ENCODE measurements at places on chromosomes 4 and X.

DNA sequence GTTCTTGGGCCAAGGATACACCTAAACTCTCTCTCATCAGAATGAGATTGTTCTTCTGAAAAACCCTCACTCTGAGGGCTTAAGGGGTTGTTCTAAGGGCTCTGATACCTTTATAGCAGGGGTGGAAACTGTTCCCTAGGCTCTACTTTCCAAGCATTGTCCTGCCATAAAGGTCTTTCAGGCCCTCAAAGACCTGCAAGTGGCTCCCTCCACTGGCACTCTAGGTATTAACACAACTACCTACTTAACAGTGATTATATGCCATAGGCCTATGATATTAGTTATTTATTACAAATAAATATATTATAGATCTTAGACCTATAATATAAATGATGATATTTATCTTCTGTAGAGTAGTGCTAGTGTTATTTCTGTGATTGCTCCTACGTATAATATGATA, 473.7 kb upstream of the RPS6KA3 start:
- DNase-seq, result no peak

DNA sequence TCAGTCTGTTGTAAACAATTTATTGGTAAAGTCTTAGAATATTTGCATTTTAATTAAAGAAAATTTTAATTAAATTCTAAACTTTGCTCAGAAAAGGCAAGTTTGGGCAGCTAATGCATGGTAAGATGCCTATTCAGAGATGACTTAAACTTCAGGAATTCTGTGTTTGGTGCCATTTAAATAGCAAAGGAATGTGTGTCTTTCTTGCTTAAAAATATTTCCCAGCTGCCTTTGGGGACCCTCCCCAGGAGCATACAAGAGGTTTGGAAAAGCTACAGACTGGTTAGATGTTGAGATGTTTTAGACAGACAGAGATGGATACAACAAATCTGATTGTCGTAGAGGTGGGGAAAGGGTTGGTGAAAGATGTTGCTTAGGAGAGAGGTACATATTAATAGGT, 36.5 kb downstream of the AFF2 start:
- DNase-seq, result no peak

- DNase-seq, result no peak
Observed at GRCh38 chr4:1638873-1639272, 45.2 kb downstream of the FAM53A start.

DNA sequence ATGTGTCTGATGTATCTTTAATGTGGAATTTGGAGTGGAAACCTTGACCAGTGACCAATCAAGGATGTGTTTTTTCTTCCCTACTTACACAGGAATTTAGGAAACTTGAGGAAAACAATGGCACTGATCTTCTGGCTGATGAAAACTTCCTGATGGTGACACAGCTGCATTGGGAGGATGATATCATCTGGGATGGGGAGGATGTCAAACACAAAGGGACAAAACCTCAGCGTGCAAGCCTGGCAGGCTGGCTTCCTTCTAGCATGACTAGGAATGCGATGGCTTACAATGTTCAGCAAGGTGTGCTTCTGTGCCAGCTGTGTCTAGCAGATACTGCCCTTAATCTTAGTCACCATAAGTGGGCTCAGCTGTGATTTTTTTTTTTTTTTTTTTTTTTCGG, 12.6 kb downstream of the TAF1 start:
- no peak for DNase-seq

GRCh38 chr4:11313157-11313943, 115.3 kb downstream of the HS3ST1 start:
- no peak for DNase-seq

GRCh38 chr4:177517862-177518261, 75.6 kb upstream of the AGA start:
- no peak for DNase-seq

DNA sequence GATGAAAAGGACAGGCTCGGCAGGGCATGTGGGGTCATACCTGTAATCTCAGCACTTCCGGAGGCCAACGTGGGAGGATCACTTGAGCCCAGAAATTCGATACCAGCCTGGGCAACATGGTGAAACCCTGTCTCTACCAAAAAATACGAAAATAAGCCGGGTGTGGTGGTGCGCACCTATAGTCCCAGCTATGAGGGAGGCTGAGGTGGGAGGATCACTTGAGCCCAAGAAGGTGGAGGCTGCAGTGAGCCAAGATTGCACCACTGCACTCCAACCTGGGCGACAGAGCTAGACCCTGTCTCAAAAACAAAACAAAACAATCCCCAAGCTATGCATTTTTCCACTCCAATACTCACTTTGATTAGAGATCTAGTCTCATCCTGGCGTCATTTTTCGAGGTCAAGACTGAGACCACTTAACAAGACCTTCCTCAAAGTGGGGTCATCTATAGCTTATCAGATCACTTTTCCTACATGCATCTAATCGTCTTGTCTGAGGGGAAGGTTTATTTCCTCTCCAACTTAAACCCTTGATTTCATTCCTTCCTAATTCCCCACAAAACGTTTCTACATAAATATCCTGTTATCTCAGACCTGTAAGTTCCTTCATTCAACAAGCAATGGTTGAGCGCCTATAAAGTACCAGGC, 1.3 kb downstream of the NKAP start:
- DNase-seq, result no peak

DNA sequence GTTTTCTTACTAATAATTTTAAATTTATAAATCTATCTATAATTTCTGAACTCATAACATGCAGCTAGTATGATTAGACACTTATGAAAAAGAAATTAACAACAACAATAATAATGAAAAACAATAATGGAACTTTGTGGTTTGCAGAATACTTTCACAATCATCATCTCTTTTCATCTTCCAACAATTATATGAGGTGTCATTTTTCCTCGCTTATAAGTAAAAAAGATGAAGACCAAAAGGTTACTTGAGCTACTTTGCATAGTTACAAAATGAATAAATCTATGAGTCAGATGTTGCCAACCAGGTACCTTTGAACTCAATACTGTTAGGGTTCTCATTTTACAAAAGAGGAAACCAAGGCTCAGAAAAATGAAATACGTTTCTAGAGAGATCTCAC, 98.5 kb upstream of the ELOVL6 start:
- no peak for DNase-seq

DNA sequence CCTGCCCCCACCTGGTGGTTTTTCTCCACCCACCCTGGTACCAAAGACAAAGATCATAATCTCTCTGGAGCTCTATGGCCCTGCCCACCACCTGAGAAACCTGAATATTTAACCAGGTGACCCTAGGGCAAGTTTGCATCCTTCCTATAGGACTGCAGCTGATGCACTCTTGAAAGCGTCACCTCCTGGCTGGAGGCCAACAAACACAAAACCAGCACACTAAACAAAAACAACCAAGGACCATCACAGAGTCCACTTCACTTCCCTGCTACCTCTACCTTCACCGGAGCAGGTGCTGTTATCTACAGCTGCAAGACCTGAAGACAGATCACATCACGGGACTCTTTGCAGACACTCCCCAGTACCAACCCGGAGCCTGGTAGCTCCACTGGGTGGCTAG, 296.7 kb upstream of the FGF13 start:
- no peak for DNase-seq

DNA sequence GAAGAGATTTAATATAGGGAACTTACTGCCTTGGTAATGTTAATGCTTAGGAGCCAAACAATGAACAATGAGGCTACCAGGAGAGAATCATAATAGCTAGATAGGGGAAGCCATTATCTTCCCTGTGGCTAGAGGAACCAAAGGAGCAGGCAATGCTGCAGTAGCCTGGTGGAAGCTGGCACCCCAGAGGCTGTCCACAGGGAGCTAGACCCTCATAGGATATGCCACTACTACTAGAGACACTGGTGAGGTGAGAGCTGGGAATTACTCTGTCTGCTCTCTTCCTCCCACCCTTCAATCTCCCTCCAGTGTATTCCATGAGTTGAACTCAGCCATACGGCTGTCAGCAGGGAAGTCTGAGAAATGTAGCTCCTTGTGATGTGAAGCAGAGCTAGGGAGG, 601.4 kb downstream of the KCNIP4 start:
- DNase-seq, result no peak

- no peak for DNase-seq
Observed at GRCh38 chrX:32370456-32371205, 840.7 kb downstream of the DMD start.

DNA sequence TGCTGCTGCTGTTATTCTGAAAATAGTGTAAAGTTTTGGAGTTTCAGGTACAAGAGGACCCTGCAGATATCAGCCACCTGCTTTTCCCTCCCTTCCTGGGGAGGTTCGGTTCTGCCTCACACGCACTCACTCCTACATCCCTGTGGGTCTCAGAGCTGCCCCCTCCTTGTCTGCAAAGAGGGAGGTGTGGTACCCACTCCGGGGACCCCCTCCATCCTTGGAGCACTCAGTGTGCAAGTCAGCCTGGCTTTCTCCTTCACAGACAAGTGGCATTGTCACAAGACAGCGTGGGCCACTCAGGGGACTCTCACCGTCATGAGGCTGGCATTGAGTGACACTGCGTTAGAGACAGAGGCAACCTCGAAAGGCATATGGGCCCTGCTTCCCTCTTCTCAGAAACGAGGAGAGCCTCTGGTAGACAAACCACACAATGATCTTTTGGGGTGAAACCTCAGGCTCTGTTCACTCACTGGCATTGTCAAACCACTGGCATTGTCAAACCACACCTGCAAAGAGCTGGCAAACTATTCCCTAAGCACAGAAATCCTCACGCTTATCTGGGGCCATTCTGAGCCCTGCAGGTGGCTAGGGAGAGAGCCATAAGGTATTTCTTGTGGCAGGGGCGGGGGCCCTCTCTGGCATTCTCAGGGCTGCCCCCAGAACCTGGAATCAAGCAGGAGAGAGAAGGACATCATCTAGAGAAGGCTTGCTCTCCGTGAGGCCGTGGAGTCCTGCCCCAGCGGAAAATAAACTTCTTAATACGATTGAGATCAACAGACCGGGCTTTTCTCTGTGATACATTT, 285.0 kb downstream of the SHOX start:
- DNase-seq, result no peak

- DNase-seq, result no peak
Observed at GRCh38 chrX:128653524-128654060, 601.4 kb upstream of the ACTRT1 start.

DNA sequence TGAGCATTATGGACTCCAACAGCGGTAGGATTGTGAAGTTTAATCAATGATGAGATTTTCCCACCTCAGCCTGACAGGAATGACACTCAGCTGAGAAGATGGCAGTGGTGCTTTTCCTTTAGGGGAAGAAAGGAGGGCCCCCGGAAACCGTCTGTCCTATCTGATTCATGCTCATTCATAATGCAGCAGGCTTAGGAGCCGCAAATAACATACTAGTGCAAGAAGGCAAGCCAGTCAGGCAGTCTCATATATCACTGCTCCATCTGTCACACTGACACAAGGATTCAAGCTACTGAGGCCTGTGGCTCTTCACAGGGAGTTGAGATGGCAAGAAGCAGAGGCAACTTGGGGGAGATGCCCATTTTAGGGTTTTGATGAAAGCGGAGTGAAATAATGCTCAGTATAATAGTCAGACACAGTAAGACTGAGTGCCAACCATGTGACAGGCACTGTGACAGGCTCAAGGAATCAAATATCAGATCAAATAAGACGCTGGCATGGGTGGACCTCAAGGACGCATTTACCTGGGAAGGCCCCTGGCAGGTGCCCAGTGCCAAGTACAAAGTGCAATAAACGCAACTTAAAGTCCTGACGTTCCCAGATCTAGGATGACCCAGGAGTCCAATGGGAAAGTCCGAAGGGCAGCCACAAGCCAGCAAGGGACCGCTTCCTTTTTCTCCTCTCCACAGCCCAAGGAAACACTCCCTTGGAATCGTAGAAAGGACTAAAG, 63.4 kb downstream of the FHDC1 start:
- DNase-seq, result no peak

GRCh38 chr4:90030953-90031352, 96.2 kb upstream of the CCSER1 start:
- DNase-seq, result no peak

DNA sequence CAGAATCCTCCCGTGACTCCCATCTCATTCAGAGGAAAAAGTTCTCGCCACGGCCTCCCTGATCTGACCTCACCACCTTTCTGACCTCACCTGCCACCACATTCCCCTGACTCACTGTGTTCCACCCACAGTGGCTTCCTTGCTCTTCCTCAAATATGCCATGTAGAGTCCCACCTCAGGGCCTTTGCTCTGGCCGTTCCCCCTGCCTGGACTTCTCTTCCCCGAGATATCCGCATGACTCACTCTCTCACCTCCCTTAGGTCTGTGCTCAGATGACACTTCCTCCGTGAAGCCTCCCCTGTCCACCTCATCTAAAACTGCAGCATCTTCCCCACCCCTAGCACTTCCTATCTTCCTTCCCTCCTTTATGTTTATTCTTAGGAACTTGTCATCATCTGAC, 7.2 kb upstream of the TSPYL2 start:
- DNase-seq, result no peak

- DNase-seq, result no peak
Observed at GRCh38 chr4:60743654-60744053, 456.5 kb upstream of the ADGRL3 start.

- DNase-seq, result no peak
Observed at GRCh38 chrX:43720082-43720481, 64.0 kb downstream of the MAOA start.

DNA sequence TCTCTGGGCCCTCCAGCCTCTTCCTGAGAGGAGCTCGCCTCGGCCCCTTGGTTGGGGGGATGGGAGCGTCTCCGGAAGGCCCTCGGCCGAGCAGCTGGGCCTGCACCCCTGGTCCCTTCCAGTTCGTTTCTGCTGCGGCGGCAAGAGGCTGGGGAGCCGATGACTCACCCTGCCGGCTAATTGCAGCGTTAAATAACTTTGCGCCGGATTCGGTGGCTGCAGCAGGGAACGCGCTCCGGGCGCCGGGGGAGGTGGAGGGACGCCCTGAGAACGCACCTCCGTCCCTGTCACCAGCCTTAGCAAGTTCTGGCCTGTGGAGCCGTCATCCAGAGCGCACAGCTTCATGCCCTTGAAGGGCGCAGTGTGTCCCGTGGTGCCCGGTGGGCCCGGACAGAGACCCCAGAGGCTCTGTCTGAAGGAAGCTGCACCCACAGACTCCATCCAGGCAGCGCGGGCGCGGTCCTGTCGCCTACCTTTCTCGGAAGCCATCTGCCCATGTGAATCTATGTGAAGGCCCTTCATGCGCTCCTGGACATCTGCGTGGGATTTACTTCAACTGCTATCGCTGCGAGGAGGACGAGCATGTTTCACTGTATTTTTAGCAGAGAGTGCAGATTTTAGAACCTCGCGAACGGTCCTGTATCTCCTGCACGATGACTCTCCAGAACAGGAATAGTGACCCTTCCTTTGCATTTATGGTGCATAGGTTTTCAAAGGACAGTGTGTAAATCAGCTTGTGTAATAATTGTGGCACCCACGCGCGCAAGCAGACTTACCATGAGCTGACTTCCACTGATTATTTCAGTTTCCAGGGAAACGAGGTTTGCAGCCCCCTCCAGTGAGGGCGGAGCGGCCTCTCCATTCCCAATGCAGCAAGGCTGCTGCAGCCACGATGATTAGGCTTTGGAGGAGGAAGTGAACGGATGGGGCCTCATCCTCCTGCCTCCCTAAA, 1.7 kb upstream of the TMEM271 start:
- DNase-seq, result no peak

DNA sequence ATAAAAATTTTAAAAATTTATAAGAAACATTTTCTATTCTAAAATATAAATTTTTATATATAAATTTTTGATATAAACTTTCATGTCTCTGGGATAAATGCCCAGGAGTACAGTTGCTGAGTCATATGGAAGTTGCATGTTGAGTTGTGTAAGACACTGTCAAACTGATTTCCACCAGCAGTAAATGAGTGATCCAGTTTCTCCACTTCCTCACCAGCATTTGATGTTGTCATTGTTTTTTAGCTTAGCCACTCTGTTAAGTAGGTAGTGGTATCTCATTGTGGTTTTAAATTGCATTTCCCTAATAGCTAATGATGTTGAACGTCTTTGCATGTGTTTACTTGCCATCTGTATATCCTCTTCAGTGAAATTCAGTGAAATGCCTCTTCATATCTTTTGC, 66.5 kb downstream of the MAMLD1 start:
- no peak for DNase-seq

Data from stimulated activated CD4-positive, alpha-beta T cell treated with anti-CD3 and anti-CD28 coated beads, Interleukin-1b, Interleukin-23, amount 100 ng/mL, for 24 hours (primary cell).